Cortex of kidney (tissue), 1 donor: ENCODE measurements at places on chromosomes 4 and X.

GRCh38 chr4:4440333-4441061 is 53.6 kb downstream of the NSG1 start:
- DNase-seq, result no peak

- DNase-seq, result no peak
Observed at GRCh38 chr4:95742872-95743271, 97.0 kb upstream of the PDHA2 start.

DNA sequence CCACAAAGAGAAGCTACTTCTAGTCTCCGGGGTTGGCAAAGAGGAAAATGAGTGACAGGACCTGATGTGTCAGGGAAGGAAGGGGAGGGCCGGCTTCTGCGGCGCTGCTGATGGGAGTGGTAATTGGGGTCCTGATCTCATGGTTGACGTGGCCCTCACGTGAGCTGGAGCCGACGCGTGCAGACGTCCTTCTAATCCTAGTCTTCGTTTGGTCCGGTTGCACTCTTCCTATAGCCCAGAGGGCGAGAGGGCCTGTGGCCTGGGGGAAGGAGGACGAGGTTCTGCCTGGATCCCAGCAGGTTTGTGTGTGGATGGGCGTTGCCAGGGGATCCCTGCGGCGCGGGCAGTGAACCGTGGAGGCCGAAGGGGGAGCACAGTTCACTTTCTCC is at the start of gene ARMCX1:
Gene ARMCX1, plus strand, starts transcription at position 186 of the 389 bp plus-strand sequence. CDS start 2,384 bp downstream, outside the sequence.
- DNase-seq, result no peak

GRCh38 chr4:184039963-184040383 is 134.9 kb downstream of the STOX2 start:
- no peak for DNase-seq
